ENCODE measurements at places on chromosomes 13 and 19. TPM values are rescaled to one million over a fixed set of nuclear protein-coding genes. Genes with fewer than 3 reads are reported as not detected.

Gene MISP3
- 0.12 TPM for total RNA-seq

Gene LGALS13
- not detected for total RNA-seq

Gene CACNG6
- 6.3 TPM for total RNA-seq

Gene TMEM205
- 68.6 TPM for total RNA-seq

Gene NAPSA
- 0.08 TPM for total RNA-seq

Gene ZNF730
- total RNA-seq: not detected

Gene FXYD1
- 8.0 TPM for total RNA-seq

Gene ZNF460
- 96.9 TPM for total RNA-seq

Gene PSG2
- total RNA-seq: not detected

Gene CDX2
- total RNA-seq: not detected

Gene CALR3
- total RNA-seq: 0.08 TPM

Gene ZNF430
- 4.3 TPM for total RNA-seq

Gene GRIK5
- total RNA-seq: not detected

Gene MLLT1
- 2.3 TPM for total RNA-seq

Gene FPR3
- 0.23 TPM for total RNA-seq

Gene IL27RA
- 4.4 TPM for total RNA-seq

Gene ATP1A3
- not detected for total RNA-seq

Gene GPR4
- not detected for total RNA-seq

Gene KLK1
- not detected for total RNA-seq

Gene TMEM143
- 2.6 TPM for total RNA-seq

Gene FNDC3A
- 40.8 TPM for total RNA-seq

Gene DIAPH3
- total RNA-seq: 7.4 TPM

Gene METTL21C
- not detected for total RNA-seq

Gene CCNE1
- total RNA-seq: 5.9 TPM

Gene TPTE2
- not detected for total RNA-seq

Gene VSTM1
- total RNA-seq: not detected

Gene TEX26
- not detected for total RNA-seq

Gene MBD3L3
- total RNA-seq: not detected

Gene GJB2
- 0.82 TPM for total RNA-seq

Gene ZNF844
- total RNA-seq: 6.3 TPM

Gene ISOC2
- 87.9 TPM for total RNA-seq

Gene LRRC4B
- 0.30 TPM for total RNA-seq

Gene LGALS7B
- not detected for total RNA-seq

Gene MAMSTR
- 0.12 TPM for total RNA-seq

Gene ZNF772
- total RNA-seq: 13.1 TPM

Gene CNFN
- not detected for total RNA-seq

Gene ENOX1
- 6.0 TPM for total RNA-seq

Gene ZNF208
- 1.4 TPM for total RNA-seq
